Stimulated activated CD4-positive, alpha-beta T cell treated with anti-CD3 and anti-CD28 coated beads, TNF-alpha, amount 100 ng/mL, for 1 hour (primary cell): ENCODE measurements at places on chromosomes 7 and 10.

- no peak for DNase-seq
Measured at GRCh38 chr10:29731760-29732159, 97.0 kb upstream of the SVIL start.

- DNase-seq: no peak
Measured at GRCh38 chr7:53504914-53505313, 469.5 kb downstream of the POM121L12 start.

GRCh38 chr7:33971106-33971505 lies 65.8 kb downstream of the BMPER start:
- DNase-seq: no peak

GRCh38 chr7:16268821-16269768 lies 152.2 kb downstream of the CRPPA start:
- no peak for DNase-seq

- DNase-seq: no peak
Measured at GRCh38 chr7:121322460-121322859, 6.3 kb upstream of the WNT16 start.

DNA sequence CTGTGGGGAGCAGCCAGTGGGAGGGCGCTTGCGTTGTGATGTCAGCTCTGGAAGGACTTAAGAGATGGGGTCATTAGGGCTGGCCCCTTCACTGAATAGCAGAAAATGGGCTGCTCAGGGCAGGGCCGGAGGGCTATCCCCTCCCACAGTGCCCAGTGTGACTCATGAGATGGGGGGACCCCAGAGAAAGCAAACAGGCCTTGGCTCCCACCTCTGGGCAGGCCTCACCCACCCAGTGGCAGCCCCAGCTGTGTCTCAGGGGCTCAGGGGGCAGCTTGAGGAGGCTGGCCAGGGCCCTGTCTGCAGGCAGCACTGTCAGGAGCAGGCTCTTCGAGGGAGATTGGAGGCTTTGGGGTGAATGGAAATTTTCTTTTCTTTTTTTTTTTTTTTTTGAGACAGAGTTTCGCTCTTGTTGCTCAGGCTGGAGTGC lies 168.3 kb downstream of the SLIT1 start:
- no peak for DNase-seq

DNA sequence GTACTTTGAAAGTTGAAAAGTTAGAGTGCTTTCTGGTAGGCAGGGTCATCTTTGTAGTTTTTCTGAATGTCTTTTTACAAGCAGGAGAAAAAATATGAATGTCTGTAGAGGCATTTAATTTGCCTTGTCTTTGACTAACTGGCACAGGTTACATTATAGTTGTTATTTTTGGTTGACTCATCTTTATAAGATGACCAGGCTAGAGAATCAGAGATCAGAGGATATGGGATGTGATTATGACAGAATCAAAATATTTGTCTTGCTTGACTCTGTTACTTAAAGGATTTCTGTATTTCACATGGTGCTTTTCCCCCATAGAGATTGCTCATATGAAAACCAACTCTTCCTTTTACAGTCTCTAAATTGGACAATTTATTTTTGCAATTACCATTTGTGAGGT lies 2.4 kb downstream of the ZMYND11 start:
- DNase-seq: no peak

DNA sequence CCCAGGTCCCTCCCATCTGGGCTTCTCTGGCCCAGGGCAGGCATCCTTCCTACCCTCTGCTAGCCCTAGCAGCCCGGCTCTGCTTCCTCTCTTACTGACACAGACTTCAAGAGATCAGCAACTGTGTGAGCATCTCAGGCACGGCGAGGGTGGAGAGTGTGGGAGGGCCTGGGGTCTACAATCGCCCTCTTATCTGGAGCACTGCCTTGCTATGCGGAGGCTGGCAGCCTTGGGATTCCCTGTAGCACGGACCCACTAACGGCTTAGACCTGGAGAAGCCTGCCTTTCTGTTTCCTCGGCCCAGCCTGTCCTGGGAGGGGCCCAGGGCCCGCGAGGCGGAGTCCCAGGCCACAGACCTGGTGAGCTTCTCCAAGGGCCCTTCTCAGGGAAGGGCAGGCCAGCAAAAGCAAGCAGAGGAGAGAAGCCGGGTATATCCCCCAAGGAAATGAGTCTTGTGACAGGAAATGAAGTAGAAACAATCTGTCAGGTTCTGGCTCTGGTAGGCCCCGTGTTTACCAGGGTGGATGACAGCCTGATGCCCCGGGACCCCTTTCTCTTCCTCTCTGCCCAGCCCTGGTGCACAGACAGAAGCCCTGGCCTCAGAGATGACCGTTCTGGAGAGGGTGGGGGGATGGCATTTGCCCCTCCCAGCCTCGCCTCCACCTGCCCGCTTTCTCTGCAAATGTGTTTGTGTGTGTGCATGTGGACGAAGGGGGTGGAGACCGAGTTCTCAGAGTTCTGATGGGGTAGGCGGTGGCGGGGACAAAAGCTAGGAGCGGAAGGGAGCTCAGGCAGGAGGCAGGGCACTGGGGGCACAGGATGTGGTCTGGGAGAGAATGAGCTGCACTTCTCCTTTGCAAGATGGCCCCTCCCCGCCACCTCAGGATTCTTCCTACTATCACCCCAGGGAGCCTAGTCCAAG lies 2.5 kb downstream of the LRCH4 start:
- DNase-seq: no peak

DNA sequence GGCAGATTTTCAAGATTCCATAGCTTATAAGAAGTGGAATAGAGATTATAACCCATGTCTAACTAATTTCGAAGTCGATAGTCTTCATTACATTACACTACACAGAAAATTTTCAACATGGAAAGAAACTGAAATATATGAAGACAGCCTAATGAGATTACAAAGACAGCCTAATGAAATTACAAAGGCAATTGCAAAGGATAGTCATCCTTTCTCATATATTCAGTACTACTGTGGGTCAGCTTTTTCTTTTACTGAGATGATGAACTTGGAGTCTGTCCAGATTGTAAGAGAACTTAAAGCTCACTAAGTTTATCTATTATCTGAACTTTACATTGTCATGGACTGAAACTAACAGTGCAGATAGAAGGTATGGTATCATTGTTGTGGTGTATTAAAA lies 304.4 kb upstream of the MBL2 start:
- DNase-seq: no peak

DNA sequence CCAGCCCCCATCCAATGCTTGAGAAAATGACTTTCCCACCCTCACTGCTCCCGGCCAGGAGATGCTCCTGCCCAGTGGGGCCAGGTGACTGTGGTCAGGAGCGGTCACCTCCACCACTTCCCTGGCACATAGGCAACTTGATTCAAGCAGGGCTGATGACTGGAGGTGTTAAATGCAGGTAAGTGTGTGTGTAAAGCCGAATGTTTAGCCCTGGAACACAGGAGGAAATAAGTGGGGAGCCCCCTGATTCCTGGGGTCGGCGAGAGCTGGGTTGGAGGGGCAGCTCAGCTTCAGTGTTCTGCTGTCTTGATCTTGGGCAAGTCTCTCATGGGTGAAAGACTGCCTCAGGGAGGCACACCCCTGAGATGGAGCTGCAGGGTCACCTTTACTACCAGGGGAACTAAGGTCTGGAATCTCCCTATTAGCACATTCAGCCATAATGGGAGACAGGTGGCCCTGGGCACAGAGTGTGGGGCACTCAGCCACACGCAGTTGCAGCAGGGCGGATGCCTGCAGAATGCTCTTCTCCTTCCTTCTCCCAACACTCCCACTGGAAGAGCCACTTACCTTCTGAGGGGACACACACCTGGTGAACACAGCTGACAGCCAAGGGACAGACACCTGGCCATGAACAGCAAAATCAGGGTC lies 124.1 kb downstream of the PTPN20 start:
- no peak for DNase-seq

GRCh38 chr10:45557275-45557905 lies 115.2 kb downstream of the ZFAND4 start:
- no peak for DNase-seq

DNA sequence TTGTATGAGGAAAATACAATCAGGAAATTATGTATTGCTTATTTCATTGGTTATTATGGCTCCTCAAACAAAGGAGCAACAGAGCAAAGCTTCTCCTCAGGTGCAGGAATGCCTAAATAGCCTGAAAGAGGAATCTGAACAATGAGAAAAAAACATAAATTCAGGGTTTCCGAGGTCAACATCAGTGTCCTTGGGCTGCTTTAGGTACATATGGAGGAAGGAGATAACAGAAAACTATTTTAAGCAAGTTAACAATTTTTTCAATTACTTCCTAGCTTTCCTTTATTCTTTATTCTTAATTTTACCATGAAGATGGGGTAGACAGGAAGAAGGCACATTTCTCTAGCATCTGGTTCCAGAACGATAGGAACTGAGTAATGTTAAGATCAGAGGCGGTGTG lies 14.0 kb downstream of the SLC16A9 start:
- no peak for DNase-seq

- DNase-seq: no peak
Measured at GRCh38 chr10:125120053-125120710, 40.2 kb downstream of the CTBP2 start.

- DNase-seq: no peak
Measured at GRCh38 chr7:138866353-138866752, 68.4 kb upstream of the ATP6V0A4 start.

- DNase-seq: no peak
Measured at GRCh38 chr10:75838486-75838885, 407.1 kb downstream of the LRMDA start.

DNA sequence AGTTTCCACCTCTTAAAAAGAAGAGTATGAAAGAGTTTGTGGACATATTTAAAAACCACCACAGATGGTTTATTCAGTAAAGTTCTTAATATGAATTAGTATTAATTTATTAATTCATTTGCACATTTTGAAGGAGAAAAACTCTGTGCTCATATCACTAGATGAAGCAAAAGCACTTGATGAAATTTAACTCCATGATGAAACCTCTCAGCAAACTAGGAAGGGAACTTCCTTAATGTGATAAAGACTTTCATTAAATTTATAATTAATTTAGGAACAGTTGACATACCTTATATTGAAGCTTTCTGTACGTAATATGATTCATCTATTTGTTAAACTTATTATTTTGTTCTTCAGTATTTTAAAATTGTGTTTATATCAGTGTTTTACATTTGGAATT lies 99.4 kb downstream of the MMRN2 start:
- DNase-seq: no peak

DNA sequence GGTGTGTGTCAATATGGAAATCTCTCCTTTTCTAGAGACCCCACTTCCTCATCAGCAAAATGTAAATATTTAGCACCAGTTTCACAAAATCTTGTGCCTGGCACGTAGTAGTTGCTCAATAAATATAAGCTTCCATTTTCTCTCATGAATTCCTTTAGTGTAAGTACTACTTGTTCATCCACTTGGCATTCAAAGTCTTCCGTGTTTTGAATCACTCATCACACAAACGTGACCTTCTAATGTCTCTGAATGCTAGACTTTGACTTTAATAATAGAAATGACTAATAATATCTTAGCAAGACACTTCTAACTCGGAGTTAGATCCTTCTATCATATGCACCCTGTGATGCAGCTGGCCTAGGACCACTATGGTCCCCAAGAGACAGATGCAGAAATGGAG lies 168.7 kb upstream of the ZNF32 start:
- DNase-seq: no peak

DNA sequence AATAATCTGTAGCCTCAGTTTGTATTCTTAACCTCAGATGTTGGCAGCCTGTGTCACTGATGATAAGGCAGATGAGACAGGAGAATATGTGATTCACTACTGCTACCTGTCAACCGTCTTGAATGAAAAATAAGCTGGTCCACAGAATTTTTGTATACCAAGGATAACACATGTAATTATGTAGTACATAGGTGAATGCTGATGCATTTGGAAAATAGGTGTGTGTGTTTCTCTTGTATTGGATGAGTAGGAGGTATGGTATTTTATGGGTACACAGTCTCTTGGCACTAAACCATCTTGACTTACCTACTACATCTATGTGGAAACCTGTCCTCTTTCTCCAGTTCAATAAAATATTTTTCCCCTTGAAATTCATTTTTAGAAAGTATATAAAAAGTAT lies 20.7 kb upstream of the ZRANB1 start:
- no peak for DNase-seq

DNA sequence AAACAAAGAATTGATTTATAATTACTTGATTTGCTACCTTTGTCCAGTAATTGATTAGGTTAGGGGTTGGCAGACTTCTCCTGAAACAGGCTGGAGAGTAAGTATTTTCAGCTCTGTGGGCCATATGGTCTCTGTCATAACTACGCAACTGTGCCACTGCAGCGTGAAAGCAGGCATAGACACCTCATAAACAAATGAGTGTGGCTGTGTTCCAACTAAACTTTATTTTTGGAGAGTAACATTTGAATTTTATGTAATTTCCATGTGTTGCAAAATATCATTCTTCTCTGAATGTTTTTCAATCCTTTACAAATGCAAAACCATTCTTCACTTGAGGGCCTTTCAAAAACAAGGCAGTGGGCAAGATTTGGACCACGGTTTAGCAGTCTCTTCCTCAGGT lies 76.9 kb downstream of the GALNT17 start:
- DNase-seq: no peak

DNA sequence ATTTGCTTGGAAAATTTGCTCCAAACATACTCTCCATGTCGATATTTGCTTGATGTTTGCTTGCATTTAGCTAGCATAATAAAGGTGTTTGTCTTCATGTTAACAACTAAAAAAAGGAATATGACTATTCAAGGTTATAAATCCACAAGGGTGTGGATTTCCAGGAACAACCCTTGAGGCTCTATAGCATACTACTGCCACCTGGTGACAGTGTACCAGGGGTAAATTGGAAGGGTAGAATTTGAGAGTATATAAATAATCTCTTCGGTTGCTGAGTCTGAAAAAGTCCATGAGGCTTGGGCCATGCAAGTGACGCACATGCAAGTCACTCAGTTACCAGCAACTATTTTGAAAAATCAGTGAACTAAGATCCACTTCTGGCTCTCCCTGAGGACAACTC lies 68.4 kb downstream of the SLIT1 start:
- DNase-seq: no peak

DNA sequence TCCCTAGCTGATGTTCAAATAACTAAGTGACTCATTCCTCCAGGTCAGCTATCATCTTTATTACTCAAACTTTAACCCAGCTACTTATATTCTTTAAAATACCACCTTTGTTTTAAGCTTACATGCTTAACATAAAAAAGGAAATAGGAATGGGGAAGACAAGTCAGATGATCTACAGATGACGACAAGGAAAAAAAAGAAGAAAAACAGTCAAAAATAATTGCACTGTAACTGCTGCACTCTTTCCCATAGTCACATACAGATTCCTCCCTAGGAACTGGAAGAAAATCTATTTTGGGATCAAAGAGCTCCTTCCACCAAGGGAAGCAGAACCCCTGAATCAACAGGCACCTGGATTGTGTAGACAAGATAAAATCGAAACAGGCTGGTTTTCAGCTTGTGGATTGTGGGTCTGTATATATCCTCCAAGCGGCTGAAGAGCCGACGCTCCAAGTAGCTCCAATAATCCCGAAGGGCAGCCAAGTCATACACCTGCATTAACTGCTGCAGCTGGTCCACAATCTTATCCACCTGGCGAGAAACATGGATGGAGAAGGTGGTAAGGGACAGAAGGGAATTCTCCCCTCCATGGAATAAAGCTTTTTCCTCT lies 2.0 kb downstream of the WDR91 start:
- no peak for DNase-seq

GRCh38 chr10:186911-187310 lies 51.7 kb downstream of the ZMYND11 start:
- DNase-seq: no peak
